ENCODE measurements at places on chromosomes 1 and 21.

GRCh38 chr1:57576756-57577155 lies 152.9 kb upstream of the DAB1 start:
- DNase-seq = peak; percentile 35

DNA sequence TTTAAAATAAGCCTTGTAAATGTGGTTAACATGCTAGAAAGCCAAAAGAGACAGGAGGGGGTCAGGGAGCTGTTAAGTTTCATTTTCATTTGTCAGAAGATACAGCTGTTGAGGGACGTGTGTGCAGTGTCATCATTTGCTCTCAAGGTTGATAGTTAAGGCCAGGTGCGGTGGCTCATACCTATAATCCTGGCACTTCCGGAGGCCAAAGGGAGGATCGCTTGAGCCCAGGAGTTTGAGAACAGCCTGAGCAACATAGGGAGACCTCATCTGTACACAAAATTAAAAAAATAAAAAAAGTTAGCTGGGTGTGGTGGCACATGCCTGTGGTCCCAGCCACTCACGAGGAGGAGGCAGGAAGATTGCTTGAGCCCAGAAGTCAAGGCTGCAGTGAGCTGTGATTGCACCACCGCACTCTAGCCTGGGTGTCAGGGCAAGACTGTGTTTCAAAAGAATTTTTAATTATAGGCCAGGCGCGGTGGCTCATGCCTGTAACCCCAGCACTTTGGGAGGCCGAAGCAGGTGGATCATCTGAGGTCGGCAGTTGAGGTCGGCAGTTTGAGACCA lies 22.7 kb downstream of the ZBTB8OS start:
- no peak for DNase-seq

DNA sequence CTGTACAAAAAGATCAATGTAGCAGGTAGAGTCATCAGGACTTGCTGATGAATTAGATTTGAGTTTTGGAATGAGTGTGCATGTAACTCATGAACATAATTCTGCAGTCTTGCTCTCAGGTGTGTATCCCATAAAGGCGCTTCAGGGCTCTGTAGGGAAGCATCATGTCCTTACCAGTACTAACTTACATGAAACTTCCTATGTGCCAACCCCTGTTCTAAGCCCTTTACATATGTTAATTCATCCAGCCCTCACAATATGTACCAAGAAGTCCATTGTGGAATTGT lies 2.1 kb upstream of the FCRLB start:
- DNase-seq = no peak

DNA sequence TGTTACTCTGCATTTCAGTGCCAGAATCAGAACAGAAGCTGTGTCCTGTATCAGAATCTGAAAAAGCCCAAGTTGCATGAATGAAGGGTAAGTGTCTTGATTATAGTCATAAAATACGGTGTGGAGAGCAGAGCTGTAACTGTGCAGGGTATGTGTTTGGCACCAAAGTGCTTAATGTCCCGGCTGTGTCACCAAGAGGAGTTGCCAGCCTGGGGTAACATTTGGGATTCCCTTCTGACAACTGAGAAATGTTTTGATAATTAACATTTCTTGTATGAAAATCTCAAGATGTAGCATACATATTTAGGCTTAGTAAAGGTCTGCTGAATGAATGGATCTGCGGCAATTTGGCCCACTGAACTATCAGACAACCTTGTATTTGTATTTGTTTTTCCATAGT lies 33.3 kb downstream of the AKNAD1 start:
- DNase-seq = no peak

GRCh38 chr1:116268211-116268610 lies 104.8 kb upstream of the ATP1A1 start:
- DNase-seq = peak; percentile 69

DNA sequence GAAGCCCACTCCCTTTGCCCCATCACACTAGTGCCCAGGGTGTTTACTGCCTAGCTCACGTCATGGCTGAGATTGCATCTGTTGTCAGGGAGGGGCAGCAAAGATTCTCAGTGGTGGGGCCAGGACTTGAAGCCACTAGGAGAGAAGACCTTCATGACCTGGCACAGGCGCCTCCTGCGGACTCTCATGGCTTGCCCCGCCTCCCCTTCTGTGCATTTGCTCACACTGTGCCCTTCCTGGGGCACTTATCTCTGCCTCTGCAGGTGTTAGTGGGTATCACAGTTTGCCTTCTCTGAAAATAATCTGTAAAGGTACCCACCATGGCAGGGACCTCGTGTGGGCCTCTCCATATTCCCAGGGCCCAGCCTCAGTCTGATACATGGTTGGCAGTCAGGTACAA lies 20.1 kb downstream of the PTPRU start:
- DNase-seq = peak; percentile 60

DNA sequence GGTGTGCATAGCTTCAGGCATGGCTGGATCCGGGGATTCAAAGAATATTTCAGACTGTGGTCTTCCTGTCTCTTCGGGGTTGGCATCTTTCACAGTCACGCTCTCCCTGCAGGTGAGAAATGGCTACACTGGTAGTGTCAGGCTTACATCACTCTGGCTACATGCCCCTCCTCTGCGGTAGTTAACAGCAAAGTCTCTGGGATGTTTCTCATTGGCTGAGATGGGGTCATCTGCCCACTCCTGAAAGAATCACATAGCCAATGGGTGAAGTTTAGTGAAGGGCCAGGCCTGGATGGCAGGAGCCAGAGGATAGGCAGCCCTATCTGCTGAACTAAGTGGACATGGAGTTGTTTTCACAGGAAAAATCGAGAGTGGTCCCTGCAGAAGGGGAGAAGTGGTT lies 356.5 kb downstream of the MATN1 start:
- no peak for DNase-seq

- DNase-seq = peak; percentile 73
These were observed at the start of gene PTPRU for GRCh38 chr1:29235955-29236711. Gene PTPRU (plus strand): TSS chr1:29236522. CDS start chr1:29236645, 123 bp downstream.

DNA sequence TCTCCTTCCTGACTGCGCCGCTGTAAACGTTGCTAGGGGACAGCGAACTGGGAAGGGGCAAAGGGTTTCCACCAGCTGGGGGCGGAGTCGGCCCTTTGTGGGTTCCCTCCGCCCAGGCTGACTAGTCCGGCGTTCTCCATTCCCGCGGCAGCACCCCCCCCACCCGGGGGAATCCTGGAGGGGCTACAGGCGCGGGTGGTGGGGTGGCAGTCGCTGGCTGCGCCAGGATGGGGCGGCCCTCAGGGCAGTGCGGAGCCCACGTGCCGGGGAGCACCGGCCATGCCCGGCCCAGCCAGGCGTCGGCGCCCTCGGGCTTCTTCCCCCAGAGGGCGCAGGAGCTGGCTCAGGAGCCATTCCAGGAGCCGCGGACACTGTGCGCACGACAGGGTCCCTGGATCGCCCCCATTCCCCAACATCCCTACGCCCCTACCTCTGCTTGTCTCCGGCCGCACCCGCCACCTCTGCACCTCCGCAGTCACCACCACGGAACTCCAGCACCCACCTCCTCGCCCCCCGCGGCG lies 476 bp downstream of the BATF3 start:
- DNase-seq = peak; percentile 54

- no peak for DNase-seq
These were observed 108.1 kb downstream of the MATN1 start for GRCh38 chr1:30615076-30615795.

- no peak for DNase-seq
These were observed 34.8 kb downstream of the CRYAA start for GRCh38 chr21:43203591-43203990.

- no peak for DNase-seq
These were observed 4.1 kb upstream of the EVA1B start for GRCh38 chr1:36327421-36328087.

- DNase-seq = no peak
These were observed 38.9 kb downstream of the RTCA start for GRCh38 chr1:100304921-100305320.

DNA sequence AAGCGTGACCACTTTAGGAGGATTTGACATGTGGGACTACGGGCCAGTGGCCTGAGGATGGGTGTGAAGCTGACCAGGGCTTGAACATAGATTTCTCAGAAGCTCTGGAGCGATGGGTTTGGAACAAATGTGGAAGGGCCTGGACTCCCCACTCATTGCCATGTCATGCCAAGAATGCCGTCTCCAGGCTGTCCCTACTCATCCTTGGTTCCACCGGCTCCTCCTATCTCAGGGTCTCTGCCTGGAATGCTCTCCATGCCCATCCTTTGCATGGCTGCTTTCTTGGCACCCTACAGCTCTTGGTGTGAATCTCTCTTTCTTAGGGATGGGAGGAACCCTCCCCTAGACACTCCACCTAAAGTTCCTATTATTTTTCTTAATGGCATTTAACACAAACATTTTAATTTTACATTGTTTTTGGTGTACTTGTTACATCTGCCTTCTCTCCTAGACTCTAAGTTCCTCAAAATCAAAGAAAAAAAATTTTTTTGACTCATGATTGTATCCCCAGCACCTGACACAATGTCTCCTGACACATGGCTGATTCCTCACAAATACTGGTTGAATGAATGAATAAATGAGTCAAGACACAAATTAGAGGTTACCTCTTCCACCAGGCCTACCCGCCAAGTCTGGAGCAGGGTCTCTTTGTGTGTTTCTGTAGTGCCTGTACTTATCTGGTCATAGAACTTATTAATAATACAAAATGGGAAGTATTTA lies 114.5 kb downstream of the OMA1 start:
- DNase-seq = no peak

DNA sequence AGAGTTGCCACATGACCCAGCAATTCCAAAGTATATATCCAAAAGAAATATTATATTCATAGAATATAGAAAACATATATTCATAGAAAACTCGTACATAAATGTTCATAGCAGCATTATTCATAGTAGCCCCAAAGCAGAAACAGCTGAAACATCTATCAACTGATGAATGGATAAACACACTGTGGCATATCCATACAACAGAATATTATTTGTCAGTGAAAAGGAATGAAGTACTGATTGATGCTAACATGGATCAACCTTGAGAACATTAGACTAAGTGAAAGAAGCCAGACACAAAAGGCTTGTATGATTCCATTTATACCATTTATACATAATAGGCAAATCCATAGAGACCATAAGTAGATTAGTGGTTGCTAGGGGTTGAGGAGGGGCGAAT lies 21.7 kb upstream of the MACF1 start:
- DNase-seq = no peak

DNA sequence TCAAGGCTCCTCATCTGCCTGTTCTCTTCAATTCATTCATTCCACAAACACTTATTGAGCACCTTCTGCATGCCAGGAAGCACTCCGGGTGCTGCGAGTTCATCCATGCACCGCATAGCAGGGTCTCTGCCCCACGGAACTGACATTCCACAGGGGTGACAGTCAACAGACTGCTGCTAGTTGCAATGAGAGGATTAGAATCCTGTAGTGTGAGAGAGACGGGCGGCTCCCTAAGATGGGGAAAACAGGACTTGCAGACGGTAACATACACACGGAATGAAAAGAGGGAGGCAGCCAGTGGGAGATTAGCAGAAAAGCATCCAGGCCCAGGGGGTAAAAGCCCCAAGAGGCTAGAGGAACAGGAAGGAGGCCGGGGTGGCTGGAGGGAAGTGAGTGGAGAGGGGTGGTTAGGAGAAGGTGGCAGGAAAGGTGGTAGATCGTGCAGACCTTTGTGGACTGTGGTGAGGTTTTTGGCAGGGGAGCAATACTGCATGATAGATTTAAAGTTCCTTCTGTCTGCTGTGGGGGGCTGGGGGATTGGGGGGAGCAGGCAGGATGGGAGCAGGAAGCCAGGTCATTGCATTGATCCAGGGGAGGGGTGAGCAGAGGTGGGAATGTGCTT lies 6.6 kb downstream of the TNFRSF8 start:
- no peak for DNase-seq

DNA sequence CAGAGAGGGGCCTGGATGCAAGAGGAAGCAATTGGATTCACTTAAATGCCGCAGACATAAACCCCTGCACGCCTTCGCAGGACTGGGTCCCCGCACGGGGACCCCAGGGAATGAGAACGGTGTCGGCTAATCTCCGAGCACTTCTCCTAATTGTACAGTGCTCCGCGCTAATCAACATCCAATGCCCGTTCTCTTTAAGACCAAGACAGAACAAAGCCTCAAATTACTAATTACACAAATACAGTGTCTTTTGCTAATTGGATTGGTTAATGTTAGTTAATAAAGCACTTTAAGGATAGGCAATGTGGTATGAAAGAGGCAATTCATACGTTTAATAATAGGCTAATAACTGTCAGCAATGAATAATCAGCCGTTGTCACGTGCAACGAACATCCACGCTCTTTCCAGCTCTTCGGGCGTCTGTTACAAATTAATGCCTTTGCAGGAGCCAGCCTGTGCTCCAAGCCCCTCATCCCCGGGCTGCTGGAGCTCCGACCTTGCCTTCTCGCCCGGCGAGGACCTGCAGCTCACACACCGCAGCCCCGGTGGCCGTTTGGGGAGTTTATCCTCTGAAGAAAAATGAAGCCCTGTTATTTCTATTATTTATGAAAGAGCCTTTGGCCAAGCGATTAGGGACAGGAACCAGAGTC lies 157.8 kb downstream of the PRDM16 start:
- no peak for DNase-seq

- no peak for DNase-seq
These were observed 190.5 kb downstream of the RYR2 start for GRCh38 chr1:237232501-237232900.

DNA sequence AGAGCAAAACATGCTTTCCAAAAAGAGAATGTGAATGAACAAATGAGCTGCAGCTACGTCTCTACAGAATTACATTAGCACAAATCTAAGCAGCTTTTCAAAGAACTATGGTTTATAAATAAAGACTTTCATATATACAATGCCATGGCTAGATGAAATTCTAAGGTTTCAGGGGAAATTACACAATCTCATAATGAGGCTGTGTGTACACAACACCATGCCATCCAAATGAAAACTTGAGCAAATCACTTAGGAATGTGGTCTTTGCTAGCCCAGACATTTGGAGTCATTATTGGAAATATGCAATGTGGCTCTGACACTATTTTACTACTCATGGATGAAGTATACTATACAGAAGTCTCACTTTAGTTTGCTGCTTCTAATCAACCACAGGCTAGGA lies 37.5 kb downstream of the SPAG17 start:
- DNase-seq = no peak

GRCh38 chr1:215526147-215526845 lies 40.8 kb upstream of the KCTD3 start:
- peak; percentile 70 for DNase-seq

DNA sequence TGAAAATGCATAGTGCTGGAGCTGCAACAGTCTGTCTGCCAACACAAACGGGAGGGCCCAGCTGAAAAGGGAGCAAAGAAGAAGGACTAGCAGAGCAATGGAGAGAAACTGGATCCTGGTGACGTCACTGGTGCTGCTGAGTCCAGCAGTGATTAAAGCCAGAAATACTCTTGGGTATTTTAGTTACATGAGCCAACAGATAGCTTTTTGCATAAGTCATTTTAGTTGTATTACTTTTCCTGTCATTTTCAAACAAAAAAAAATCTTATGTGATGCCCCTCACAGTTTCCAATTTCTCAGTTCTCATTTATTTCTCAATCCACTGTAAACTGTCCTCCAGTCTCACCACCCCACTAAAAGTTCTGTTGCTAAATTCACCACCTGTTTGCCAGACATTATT lies 38.7 kb upstream of the NEK7 start:
- DNase-seq = no peak

All from DMS153 (cell line).